ENCODE measurements at places on chromosomes 1 and 21. TPM values are rescaled to one million over a fixed set of nuclear protein-coding genes. Genes with fewer than 3 reads are reported as not detected.

DNA sequence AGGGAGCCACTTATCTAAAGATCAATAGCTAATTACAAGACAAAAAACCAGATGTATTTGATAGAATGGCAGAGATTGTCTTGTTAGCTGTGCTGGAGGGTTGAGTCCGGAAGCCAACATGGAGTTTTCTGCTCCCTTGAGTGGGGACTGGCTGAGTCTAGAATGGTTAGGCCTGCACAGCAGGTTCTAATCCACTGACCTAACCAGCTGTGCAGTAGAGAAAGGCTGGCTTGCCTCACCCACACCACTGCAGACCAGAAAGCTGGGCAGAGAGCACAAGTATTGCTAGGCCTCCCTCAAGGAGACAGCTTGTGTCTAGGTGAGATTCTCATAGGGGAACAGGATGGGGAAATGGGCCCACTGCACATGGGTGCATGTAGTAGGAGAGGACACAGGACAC, 11.7 kb upstream of the GNG12 start:
- no peak for DNase-seq
- H3K27ac ChIP-seq, result no peak overlapping the region
- no peak overlapping the region for H3K4me3 ChIP-seq
- no peaks in the 10 kb centered on the region for H3K27me3 ChIP-seq

CELA2A gene
- 4,384 TPM for total RNA-seq

MLLT11 gene
- total RNA-seq, result 1.6 TPM

TCHH gene
- not detected for total RNA-seq

CDK11A gene
- total RNA-seq, result 35.8 TPM

HUNK gene
- 6.7 TPM for total RNA-seq

C1QA gene
- total RNA-seq, result 68.0 TPM

ENAH gene
- total RNA-seq, result 28.8 TPM

NUDT17 gene
- total RNA-seq, result not detected
